ENCODE measurements at places on chromosomes 4 and X. TPM values are rescaled to one million over a fixed set of nuclear protein-coding genes. Genes with fewer than 3 reads are reported as not detected.

DNA sequence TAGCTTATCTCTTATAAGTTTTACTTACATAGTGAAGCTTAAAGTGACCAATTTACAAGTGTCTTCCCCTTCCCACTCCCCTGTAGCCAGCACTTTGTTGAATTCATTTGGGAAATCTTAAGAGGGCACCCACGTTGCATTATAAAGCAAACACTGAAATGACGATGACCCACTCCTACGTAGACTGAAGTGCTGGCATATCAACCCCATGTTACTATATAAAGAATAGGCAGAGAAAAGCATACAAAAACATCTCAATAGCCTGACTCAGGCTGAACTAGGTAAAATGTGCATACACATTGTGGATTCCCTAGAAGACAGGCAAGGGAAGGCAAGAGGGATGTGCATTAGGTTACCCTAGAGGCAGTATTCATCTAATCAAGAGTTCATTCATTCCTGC, 313.4 kb downstream of the TENM3 start:
- no peak for DNase-seq
- H3K27ac ChIP-seq, result no peak overlapping the region
- no peaks in the 10 kb centered on the region for H3K4me1 ChIP-seq
- no peaks in the 10 kb centered on the region for H3K36me3 ChIP-seq

GRCh38 chr4:105644257-105644656, 64.2 kb downstream of the INTS12 start:
- no peak overlapping the region for H3K27ac ChIP-seq
- no peaks in the 10 kb centered on the region for H3K36me3 ChIP-seq
- no peak overlapping the region for H3K4me3 ChIP-seq
- no peaks in the 10 kb centered on the region for H3K4me1 ChIP-seq
- H3K27me3 ChIP-seq, result no peaks in the 10 kb centered on the region
- DNase-seq, result no peak

DNA sequence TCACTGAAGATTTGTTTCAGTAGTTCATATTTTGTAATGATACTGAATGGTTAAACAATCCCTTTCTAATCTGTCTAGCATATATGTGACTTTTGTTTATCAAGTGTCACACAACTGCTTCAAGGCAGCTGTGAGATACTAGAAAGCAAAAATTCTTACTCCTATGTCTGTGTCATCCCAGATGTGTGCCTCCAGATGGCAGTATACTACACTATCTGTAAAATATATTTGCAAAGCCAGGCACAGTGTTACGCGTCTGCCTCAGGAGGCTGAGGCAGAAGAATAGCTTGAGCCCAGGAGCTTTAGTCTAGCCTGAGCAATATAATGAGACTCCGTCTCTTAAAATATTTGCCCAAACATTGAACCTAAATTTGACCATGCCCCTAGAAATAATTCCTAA, 4.0 kb downstream of the NUDT10 start:
- H3K27me3 ChIP-seq, result no peaks in the 10 kb centered on the region
- no peaks in the 10 kb centered on the region for H3K36me3 ChIP-seq
- H3K4me3 ChIP-seq, result no peak overlapping the region
- peak; percentile 10 for DNase-seq
- no peak overlapping the region for H3K27ac ChIP-seq

DNA sequence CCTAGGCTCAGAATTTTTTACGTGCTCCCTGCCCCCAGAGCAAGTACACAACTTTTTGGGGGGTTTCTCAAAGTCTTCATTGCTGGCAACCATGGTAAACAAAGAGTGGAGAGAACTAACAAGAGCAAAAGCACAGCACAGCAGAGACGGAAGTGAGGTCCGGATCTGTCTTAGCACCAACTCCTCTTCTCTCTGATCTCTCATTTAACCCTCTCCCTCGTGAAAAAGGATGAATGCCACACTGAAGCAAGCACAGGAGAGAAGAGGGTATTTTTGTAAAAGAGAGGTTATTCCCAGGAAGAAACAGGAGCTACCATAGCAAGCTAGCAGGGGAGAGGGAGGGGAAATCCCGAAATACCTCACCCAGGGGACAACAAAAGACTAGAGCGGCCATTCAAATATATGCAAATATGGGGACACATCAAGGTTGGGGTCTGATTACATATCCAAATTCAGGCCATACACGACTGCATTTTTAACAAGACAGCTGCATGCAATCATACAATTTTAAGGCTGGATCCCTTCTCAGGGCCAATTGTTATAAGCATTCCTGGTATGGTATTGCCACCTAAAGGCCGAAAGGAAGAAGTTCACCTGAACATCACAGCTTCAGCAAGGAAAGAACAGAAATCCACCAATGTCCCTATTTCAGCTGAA, 46.6 kb downstream of the CD40LG start:
- no peaks in the 10 kb centered on the region for H3K27me3 ChIP-seq
- no peak for DNase-seq
- no peaks in the 10 kb centered on the region for H3K4me1 ChIP-seq
- H3K4me3 ChIP-seq, result no peak overlapping the region

GRCh38 chr4:45865781-45866180, 258.1 kb downstream of the GABRG1 start:
- H3K36me3 ChIP-seq, result no peaks in the 10 kb centered on the region
- no peak overlapping the region for H3K4me3 ChIP-seq
- no peaks in the 10 kb centered on the region for H3K27me3 ChIP-seq

DACH2 gene
- 0.53 TPM for polyA plus RNA-seq

GRCh38 chrX:100687128-100687527, 43.1 kb downstream of the SRPX2 start:
- no peaks in the 10 kb centered on the region for H3K4me1 ChIP-seq
- no peak for DNase-seq
- H3K4me3 ChIP-seq, result no peak overlapping the region

GRCh38 chrX:150940844-150941495, 42.2 kb upstream of the HMGB3 start:
- H3K4me1 ChIP-seq, result no peaks in the 10 kb centered on the region
- no peak for DNase-seq
- no peak overlapping the region for H3K27ac ChIP-seq
- no peak overlapping the region for H3K4me3 ChIP-seq
- no peaks in the 10 kb centered on the region for H3K27me3 ChIP-seq

- DNase-seq, result no peak
- H3K36me3 ChIP-seq, result no peaks in the 10 kb centered on the region
- H3K27me3 ChIP-seq, result no peaks in the 10 kb centered on the region
- no peak overlapping the region for H3K27ac ChIP-seq
- H3K4me1 ChIP-seq, result no peaks in the 10 kb centered on the region
Observed at GRCh38 chrX:100662170-100662569, 18.2 kb downstream of the SRPX2 start.

SLC7A11 gene
- 0.33 TPM for polyA plus RNA-seq

F8 gene
- polyA plus RNA-seq, result 18.9 TPM

GRCh38 chr4:29037501-29037900, 1682.7 kb upstream of the PCDH7 start:
- H3K4me3 ChIP-seq, result no peak overlapping the region
- no peaks in the 10 kb centered on the region for H3K36me3 ChIP-seq
- DNase-seq, result no peak

GRCh38 chrX:87515836-87516235, 1.8 kb upstream of the KLHL4 start:
- no peaks in the 10 kb centered on the region for H3K36me3 ChIP-seq
- no peak overlapping the region for H3K4me3 ChIP-seq
- H3K27me3 ChIP-seq, result no peaks in the 10 kb centered on the region
- no peaks in the 10 kb centered on the region for H3K4me1 ChIP-seq
- DNase-seq, result no peak

- no peaks in the 10 kb centered on the region for H3K27me3 ChIP-seq
- H3K4me1 ChIP-seq, result no peaks in the 10 kb centered on the region
- H3K4me3 ChIP-seq, result no peak overlapping the region
- no peaks in the 10 kb centered on the region for H3K36me3 ChIP-seq
- H3K27ac ChIP-seq, result no peak overlapping the region
- no peak for DNase-seq
Observed at GRCh38 chr4:61853041-61853440, 652.9 kb downstream of the ADGRL3 start.
